NCI-H187 (cell line): ENCODE measurements at places on chromosomes 2 and 18.

DNA sequence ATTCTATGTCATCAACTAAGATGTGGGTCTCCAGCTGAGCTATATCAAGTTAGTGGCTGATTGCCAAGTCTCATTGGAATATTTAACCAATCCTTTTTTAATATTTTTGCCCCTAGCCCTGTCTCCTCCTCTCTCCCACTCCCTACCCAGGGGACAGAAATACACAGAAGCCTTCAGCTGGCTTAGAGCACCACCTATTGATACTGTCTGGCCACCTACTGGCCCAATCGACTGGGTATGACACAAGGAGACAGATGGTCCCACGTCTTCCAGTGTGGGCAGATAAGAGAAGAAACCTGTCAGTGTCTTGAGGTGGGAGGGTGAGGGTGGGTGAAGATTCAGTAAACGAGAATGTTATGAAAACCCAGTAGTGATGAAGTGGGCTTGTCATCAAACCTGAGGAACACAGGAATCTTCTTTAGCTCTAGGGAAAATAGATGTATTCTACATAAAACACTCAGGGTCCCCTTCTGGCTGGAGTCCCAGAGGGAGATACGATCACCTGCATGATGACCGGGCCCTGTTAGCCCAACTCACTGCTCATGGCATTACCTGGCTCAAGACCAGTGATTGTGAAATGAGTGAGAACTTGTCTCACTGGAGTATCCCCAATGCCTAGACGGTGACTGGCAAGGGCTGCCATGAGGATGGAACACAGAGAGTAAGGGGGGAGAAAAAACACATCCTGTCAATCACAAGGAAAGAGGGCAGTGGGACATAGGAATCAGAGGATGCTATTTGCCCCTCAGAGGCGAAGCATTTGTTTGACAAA is 26.7 kb downstream of the POLR1A start:
- no peak for DNase-seq

DNA sequence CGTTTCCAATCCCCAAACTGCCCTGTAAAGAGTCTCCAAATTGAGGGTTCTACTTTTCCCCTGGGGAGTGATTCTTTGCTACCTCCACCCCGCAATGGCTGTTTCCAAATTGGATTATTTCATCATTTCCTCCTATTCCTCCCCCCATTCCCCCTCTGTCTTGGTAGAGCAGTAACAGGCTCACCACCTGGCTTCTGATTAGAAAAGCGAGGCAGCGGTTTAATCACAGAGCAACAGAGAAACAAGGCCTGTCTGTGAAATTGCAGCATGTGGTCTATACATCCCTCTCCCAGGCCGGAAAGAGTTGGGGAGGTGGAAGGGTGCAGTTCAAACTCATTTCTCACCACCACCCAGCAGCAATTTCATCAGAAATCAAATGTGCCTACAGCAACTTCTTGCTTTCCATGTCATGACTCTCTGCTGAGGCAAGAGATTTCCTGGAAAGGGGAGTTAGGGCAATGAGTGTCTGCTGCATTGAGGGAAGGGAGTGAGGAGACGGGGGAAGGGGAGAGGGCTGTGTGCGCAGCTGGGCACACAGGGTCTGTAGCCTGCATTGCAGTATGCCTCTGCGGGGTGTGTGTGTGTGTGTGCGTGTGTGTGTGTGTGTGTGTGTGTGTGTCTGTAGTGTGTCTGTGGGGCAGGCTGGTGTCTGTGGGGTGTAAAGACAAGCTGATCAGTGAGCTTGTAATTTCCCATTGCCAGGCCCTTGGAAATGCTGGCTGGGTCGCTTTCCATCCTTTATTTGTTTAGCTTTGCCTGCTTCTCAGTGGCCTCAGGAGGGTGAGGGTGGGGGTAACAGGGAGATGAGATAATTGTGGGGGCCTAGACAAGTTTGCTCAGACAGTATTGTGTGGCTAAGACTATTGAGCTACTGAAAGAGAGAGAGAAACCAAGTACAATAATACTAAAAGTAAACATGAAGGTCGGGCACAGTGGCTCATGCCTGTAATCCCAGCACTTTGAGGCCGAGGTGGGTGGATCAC is 13.5 kb upstream of the IGFBP2 start:
- no peak for DNase-seq

DNA sequence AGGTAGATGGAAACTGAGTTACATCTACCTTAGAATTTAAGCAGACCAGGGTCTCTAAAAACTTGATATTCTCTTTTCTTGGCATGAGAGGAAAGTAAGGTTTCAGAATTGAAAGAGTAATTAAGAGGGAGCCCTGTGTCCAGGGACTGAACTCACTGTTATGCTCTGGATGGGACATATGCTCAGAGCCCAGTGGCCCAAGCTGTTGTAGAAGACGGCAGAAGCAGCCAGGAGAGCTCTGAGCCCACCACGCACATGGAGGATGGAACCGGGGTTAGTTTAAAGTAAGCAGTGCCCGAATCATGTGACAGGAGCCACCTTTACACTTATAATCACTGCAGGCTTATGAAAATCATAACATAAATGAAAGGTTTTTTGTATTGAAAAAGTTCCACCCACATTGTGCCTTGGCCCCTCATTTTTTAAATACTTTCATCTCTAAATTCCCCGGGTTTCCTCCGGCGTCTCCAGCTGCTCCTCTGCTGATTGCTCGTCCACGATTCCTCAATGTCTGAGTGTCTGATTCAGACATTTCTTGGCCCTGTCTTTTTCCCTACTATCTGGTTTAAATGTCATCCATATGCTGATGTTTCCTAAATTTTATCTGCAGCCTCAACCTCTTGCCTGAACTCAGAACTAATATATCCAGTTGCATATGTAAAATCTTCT is 36.1 kb upstream of the SPTBN1 start:
- DNase-seq: no peak

DNA sequence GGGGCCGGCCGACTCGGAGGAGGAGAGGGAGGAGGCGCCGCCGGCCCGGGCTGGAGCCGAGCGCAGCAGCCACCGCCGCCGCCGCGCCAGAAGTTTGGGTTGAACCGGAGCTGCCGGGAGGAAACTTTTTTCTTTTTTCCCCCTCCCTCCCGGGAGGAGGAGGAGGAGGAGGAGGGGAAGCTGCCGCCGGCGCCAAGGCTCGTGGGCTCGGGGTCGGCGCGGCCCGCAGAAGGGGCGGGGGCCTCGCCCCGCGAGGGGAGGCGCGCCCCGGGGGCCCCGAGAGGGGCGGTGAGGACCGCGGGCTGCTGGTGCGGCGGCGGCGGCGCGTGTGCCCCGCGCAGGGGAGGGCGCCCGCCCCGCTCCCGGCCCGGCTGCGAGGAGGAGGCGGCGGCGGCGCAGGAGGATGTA is 316 bp downstream of the CRIM1 start:
- DNase-seq: no peak

- DNase-seq: no peak
Measured at GRCh38 chr2:197926673-197927072, 122.3 kb downstream of the PLCL1 start.

DNA sequence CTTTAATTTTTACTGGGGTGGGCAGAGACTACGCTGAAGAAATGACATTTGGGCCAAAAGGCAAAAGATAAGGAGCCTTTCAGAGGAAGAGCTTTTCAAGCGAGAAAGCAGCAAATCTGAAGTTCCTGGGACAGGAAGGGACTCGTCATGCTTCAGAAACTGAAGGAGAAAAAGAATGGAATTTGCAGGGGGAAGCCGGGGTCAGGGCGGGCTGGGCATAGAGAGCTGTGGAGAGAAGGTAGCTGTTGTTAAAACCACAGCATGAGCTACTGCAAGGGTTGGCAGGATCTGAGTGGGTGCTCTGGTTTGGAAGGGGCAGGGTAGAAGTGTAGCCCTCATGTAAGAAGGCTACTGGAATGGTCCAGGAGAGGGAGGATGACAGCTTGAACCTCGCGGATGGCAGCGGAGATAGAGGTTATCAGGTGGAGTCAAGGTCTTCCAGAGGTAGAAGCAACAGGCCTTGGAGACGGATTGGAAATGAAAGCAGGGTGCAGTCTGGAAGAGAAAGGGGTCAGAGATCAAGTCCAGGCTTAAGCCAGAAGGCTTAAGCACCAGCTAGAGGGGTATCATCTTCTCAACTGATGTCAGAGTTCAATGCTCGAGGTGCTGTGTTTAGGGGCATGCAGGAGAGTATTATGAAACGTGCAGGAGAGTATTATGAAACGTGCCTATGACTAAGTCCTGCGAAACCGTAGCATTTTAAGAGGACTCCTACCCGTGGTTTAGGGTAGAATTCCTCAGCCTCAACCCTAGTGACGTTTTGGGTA is 18.9 kb downstream of the ATP8B1 start:
- no peak for DNase-seq

- no peak for DNase-seq
Measured at GRCh38 chr2:16326711-16327300, 338.8 kb downstream of the CYRIA start.

DNA sequence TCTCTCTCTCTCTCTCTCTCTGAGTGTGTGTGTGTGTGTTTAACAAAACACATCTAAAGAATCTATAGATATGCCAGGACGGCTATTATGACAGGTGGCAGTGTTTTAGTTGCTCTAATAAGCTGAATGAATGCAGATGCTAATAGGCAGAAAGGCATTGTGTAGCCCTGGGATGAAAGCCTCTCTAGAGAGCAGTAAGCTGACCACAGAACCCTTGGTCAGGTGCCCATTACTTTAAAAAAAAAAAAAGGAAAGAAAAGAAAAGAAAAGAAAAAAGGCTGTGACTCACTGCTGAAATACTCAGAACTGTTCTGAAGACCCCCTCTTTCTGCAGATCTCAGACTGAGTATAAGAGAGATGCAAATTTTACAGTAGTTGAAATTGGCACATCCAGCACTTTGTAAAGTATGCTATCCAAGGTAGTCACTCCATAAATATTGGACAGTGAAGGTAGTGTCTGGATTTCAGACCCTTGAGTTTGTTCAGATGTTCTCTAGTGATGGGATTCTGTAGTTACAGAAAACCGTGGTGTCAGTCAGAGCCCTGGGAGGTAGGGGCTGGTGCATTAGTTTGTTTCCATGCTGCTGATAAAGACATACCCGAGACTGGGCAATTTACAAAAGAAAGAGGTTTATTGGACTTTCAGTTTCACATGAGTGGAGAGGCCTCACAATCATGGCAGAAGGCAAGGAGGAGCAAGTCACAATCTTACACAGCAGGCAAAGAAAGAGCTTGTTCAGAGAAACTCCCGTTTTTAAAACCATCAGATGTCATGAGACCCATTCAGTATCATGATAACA is 30.9 kb downstream of the OSBPL6 start:
- DNase-seq: no peak

GRCh38 chr2:96798733-96799622 is 17.1 kb upstream of the CNNM3 start:
- DNase-seq: peak; percentile 37

GRCh38 chr2:111678651-111679050 is 205.3 kb downstream of the ANAPC1 start:
- DNase-seq: no peak

DNA sequence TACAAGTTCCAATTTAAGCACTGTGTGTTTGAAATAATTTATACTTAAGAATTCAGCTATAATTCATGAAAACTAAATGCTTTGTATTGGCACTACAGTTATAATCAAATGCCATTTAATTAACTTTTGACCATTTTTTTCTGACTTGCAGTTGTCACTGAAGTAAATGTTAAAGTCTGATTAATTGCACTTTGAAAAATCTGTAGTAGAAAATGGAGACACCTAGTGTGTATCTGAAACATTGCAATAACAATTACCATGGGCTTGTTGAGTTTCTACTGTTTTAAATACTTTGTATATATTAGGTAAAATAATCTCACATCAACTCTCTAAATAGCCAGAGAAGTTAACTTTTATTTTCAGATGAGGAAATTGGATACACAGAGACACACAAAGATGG is 458.6 kb upstream of the FSIP2 start:
- no peak for DNase-seq
